ENCODE measurements at places on chromosomes 5 and 9.
A peak's percentile ranks its signal among the peaks of the same experiment; 100 is the strongest.

- no peaks in the 10 kb centered on the region for H3K27me3 ChIP-seq
- no peak for DNase-seq
- no peaks in the 10 kb centered on the region for H3K4me1 ChIP-seq
- no peak overlapping the region for H3K4me3 ChIP-seq
- H3K36me3 ChIP-seq, result no peaks in the 10 kb centered on the region
Observed at GRCh38 chr5:11760934-11761603, 143.2 kb downstream of the CTNND2 start.

- H3K4me3 ChIP-seq, result no peak overlapping the region
- no peaks in the 10 kb centered on the region for H3K27me3 ChIP-seq
- DNase-seq, result no peak
- H3K4me1 ChIP-seq, result peaks cover 26% of the 10 kb centered on the region
- H3K27ac ChIP-seq, result no peak overlapping the region
- H3K36me3 ChIP-seq, result peaks cover 11% of the 10 kb centered on the region
Observed at GRCh38 chr5:111364992-111365391, 140.8 kb downstream of the CAMK4 start.

DNA sequence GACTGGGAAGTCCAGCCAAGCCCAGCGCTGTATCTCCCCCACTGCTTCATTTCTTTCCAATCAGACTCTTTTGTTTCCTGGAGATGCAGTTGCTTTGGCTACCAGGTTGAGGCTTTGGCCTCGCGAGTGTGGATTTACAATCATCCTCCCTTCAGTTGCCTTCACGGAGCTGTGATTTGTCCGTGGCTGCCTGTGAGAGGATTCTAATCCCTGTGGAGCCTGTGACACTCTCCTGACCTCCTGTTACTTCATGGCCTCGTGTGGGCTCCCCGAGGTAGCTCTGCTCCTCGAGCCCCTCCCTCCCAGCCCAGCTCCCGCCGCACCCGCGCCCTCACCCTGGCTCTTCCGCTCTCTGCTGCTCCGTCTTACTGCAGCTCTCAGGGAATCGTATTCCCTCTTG lies 107.2 kb upstream of the STC2 start:
- no peaks in the 10 kb centered on the region for H3K36me3 ChIP-seq
- H3K4me1 ChIP-seq, result no peaks in the 10 kb centered on the region
- DNase-seq, result no peak
- H3K27me3 ChIP-seq, result no peaks in the 10 kb centered on the region
- no peak overlapping the region for H3K4me3 ChIP-seq

GRCh38 chr9:21680590-21680989 lies 121.8 kb upstream of the MTAP start:
- no peaks in the 10 kb centered on the region for H3K36me3 ChIP-seq
- no peak overlapping the region for H3K4me3 ChIP-seq
- no peak overlapping the region for H3K27ac ChIP-seq
- H3K27me3 ChIP-seq, result peaks cover 4% of the 10 kb centered on the region
- no peak for DNase-seq

GRCh38 chr5:124692950-124693349 lies 53.5 kb downstream of the ZNF608 start:
- no peaks in the 10 kb centered on the region for H3K36me3 ChIP-seq
- no peak for DNase-seq
- no peak overlapping the region for H3K27ac ChIP-seq
- H3K4me3 ChIP-seq, result no peak overlapping the region
- H3K4me1 ChIP-seq, result no peaks in the 10 kb centered on the region

- H3K4me3 ChIP-seq, result no peak overlapping the region
- peaks cover 8% of the 10 kb centered on the region for H3K4me1 ChIP-seq
- H3K36me3 ChIP-seq, result no peaks in the 10 kb centered on the region
- H3K27me3 ChIP-seq, result peaks cover 60% of the 10 kb centered on the region
Observed at GRCh38 chr5:148739023-148739422, 84.7 kb upstream of the HTR4 start.

- peak overlapping the region; percentile 55 for H3K4me3 ChIP-seq
- DNase-seq, result peak; percentile 9
- H3K4me1 ChIP-seq, result peaks cover 23% of the 10 kb centered on the region
- peak overlapping the region; percentile 65 for H3K27ac ChIP-seq
Observed at GRCh38 chr9:72586388-72587130, 65.2 kb downstream of the TMC1 start.

Measured in T-helper 17 cell (primary cell).